ENCODE measurements at places on chromosomes 13 and 19.

DNA sequence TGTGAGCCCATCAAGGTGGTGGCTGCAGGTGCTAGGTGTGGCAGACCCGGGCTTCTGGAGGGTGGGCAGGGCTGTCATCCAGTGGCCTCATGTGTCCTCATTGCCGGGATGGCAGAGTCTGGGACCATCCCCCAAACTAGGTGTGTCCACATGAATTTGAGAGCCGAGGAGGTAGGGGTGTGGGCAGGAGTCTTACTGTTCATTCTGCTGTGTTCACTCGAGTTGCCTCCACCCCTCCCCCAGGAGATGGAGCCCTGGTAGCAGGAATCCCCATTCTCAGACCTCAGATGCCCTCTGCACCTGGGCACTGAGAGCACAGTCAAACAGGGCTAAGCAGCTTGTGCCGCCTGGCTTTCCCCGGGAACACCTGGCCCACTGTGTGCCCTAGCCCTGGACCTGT is 22.4 kb downstream of the NAXD start:
- no peak for DNase-seq

DNA sequence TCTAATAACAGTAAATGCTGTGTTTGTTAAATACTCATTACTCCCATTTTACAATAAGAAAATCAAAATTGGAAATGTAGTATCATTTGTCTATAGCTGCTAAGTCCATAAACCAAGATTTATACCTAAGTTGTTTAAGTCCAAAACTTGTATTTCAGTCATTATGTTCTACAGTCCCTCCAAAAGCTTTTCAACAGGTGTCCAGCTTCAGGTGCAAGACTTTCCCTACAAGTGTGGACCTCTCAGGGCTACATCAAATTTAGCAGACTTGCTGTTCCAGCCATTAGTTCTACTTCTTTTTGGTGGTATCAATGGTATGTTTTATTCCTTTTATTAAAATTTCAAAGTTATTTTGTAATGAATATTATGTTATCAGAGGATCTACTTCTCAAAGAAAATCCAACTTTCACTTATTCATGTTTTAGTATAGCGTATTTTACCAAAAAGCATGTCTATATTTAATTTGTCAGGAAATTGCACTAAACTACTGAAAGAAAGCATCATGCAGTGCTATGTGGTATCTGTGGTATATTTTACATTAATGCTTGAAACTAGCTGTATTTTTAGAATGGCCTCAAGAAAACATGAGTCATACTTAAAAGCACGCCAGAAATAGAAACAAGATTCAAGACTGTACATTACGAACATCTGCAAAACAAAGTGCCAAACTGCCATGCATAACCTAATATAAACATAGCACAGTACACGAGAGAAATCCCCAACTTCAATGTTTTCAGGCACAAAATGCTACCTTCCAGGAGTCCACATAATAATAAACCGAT is 44.5 kb downstream of the VWA8 start:
- no peak for DNase-seq

- no peak for DNase-seq
Measured at GRCh38 chr13:43698009-43698408, 88.8 kb downstream of the ENOX1 start.

GRCh38 chr19:3879656-3880055 is 829 bp upstream of the ATCAY start:
- DNase-seq, result no peak

- no peak for DNase-seq
Measured at GRCh38 chr13:42173789-42174343, 98.1 kb upstream of the AKAP11 start.

All from right kidney (tissue), 9 donors.